Bladder microvascular endothelial cell (primary cell): ENCODE measurements at places on chromosomes 1 and 21. TPM values are rescaled to one million over a fixed set of nuclear protein-coding genes. Genes with fewer than 3 reads are reported as not detected.

Gene ELAVL4
- total RNA-seq = not detected in 2 replicates

Gene CELA2B
- not detected in 2 replicates for total RNA-seq

Gene PLPPR5
- total RNA-seq = not detected in 2 replicates

Gene A3GALT2
- total RNA-seq = not detected in 2 replicates

Gene SPAG17
- 0.06 TPM in 1 of 2 replicates, not detected in the other for total RNA-seq

Gene GBP4
- 19.1 and 24.8 TPM in 2 replicates for total RNA-seq

Gene NPR1
- 19.4 and 30.6 TPM in 2 replicates for total RNA-seq

Gene OR6K3
- not detected in 2 replicates for total RNA-seq

Gene CYP4A11
- not detected in 2 replicates for total RNA-seq

Gene TCP10L
- total RNA-seq = 0.32 and 0.57 TPM in 2 replicates

Gene PLCH2
- under 0.01 and 0.06 TPM in 2 replicates for total RNA-seq

Gene ILDR2
- total RNA-seq = under 0.01 TPM in 1 of 2 replicates, not detected in the other

Gene COL6A2
- 6.5 and 10.8 TPM in 2 replicates for total RNA-seq

Gene PCNX2
- total RNA-seq = 2.3 and 5.0 TPM in 2 replicates

Gene TIAM1
- 0.32 and 0.94 TPM in 2 replicates for total RNA-seq

Gene BARHL2
- under 0.01 TPM in 1 of 2 replicates, not detected in the other for total RNA-seq

Gene AKR7A2
- total RNA-seq = 41.9 and 43.3 TPM in 2 replicates

Gene CR1L
- not detected in 2 replicates for total RNA-seq

Gene COL9A2
- 0.16 and 0.63 TPM in 2 replicates for total RNA-seq

Gene TACSTD2
- total RNA-seq = 16.5 and 33.0 TPM in 2 replicates

Gene TTC22
- total RNA-seq = not detected in 2 replicates

Gene FCRL1
- total RNA-seq = not detected in 2 replicates

Gene KCNE2
- not detected in 2 replicates for total RNA-seq
